ENCODE measurements at places on chromosomes 7 and 10.

GRCh38 chr10:69004821-69005220 lies 16.2 kb downstream of the KIFBP start:
- no peak for DNase-seq

DNA sequence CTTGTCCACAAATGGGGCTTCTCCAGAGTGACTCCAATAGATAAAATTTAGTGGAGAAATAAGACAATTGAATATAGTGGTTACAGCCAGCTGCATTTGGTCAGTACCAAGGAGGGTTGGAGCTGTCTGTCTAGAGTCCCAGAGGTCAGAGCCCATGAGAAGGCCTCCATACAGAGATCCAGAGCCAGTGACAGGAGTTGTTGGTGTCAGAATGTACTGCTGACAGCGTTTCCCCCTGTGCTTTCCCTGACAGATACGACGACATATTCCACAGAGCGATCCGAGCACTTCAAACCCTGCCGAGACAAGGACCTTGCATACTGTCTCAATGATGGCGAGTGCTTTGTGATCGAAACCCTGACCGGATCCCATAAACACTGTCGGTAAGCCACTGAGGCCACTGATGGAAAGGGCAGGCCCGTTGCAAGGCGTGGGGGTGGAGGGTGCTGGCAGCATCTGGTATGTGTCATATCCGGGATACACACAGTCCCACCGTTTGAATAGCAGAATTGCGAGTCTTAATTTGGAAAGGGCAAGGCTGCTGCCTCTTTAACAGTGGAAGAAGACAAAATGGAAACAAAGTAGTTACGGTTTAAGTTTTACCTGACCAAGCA lies 483.6 kb downstream of the NRG3 start:
- DNase-seq, result no peak

GRCh38 chr10:132443605-132443982 lies 46.6 kb downstream of the PWWP2B start:
- DNase-seq, result no peak

GRCh38 chr7:34181271-34181958 lies 276.1 kb downstream of the BMPER start:
- DNase-seq, result no peak

- DNase-seq, result no peak
These were observed 98.4 kb downstream of the VOPP1 start for GRCh38 chr7:55473932-55474331.

- no peak for DNase-seq
These were observed 180.9 kb downstream of the ANK3 start for GRCh38 chr10:60208676-60209269.

DNA sequence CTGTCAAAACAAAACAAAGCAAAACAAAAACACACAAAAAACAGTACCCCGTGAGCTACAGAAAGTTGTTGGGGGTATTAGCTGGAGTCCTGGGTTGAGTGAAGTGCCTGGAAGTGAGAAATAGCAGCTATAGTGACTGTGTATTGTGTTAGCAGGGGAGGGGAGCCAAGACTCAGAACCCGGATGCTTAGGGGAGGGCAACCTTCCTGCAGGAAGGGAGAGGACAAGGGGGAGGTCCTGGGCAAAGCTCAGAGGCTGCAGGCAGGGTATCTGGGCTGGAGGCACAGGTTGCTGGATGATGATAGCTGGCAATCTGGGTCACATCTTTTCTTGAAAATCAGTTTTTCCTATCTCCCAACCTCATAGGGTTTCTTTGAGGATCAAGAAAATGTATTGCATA lies 75.8 kb upstream of the PARD3 start:
- no peak for DNase-seq

GRCh38 chr7:66033471-66034385 lies 41.9 kb upstream of the ASL start:
- DNase-seq, result no peak

GRCh38 chr10:71774916-71775702 lies 1.8 kb upstream of the VSIR start:
- DNase-seq, result no peak

GRCh38 chr10:90167174-90168064 lies 466.0 kb downstream of the KIF20B start:
- no peak for DNase-seq

DNA sequence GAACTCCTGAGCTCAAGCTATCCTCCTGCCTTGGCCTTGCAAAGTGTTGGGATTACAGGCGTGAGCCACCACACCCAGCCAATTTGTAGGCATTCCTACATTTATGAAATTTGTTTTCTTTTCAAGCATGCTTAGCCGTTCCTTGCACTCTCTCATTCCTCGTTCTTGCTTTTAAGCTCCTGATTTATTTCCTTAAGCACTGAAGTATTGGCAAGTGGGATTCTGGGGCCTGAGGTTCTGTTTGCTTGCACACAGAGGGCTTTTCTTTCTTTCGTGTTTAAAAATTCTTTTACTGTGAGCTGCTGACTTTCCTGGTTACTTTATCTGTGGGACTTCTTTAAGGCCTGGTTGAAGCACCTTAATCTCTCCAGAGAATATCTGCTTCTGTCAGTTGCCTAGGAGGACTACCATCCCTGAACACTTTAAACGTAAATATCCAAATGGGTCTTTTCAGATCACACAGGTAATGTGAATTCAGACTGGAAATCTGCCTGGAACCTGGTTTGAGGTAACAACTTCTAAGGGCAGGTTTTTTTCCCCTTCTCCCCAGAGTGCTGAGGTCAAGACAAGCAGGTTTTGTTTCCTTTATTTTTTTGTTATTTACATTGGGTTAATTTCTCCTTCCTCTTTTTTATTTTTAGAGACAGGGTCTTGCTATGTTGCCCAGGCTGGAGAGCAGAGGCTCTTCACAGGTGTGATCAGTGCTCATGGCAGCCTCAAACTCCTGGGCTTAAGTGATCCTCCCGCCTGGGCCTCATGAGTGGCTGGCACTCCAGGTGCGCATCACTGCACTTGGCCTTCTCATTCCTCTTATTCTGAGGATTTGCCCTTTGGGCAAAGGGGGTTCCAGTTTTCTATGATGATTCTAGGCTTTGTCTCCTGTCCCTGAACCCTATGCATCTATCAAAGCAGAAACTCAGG lies 102.9 kb downstream of the PFKFB3 start:
- DNase-seq, result no peak

GRCh38 chr10:30219971-30220751 lies 128.9 kb downstream of the MTPAP start:
- no peak for DNase-seq

DNA sequence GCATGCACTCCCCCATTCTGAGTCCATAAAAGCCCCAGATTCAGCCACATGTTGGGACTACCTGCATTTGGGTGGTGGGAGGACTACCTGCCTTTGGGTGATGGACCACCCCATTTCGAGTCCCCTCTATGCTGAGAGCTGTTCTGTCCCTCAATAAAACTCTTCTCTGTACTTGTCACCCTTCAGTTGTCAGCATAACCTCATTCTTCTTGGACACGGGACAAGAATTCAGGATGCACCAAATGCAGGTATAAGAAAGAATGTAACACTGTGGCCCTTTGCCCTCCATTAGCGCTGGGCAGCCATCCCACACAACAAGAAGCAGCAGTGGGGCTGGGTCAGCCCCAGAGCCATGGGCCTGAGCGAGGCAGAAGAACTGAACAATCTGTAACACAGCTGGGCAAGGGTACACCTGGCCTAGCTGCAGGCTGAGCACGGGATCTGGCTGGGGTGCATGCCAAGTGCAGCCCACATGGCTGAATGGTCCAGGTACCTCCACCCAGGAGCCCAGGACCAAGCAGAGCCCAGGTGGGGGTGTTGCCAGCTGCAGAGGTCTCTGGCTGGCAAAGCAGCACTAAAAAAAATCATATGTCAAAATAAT lies 1344.3 kb upstream of the LRRTM3 start:
- no peak for DNase-seq

GRCh38 chr7:12524794-12525386 lies 45.6 kb upstream of the SCIN start:
- peak; percentile 49 for DNase-seq

DNA sequence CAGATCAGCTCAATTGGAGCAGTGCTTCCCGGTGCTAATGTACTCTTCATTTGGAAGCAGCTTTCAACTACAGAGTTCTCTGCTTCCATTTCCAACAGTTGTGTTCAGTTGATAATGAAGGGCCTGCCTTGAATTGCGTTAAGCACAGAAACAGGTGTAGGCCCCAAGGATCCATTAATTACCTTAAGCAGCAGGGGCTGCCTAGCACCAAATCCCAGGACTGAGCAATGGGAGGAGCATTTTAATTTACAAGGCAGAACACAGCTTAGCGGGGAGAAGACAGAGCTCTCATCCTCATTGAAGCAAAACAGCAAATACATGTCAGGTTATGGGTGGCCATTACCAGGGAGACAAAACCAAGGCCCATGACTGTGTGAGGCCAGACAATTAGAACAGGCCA lies 349.6 kb downstream of the TFEC start:
- no peak for DNase-seq

DNA sequence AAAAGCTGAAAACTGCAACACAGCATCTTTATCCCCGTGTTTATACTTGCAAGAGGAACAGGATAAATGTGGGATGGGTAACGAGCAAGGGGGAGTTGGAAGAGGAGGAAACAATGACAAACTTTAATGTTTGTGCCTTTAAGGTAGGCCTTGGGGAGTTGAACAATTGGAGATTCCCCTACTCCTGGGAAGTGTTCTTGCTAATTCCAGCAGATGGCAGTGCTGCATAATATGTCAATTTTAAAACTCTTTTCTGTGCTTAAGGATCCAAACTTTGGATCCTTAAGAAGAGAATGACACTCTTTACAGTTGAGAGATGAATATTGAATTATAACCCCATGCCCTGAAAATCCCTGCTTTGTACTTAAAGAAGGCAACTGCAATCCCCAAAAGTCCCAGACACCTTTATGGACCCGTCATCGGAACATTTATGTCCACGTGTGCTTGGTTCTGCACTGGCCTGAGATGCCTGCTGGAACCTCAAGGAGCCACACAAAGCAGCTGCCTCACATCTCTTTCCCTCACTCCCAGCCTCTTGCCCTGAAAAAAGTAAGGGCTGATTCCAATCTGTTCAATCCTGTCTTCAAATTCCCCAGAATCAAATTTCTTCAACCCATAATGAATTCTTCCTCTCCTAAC lies 12.0 kb downstream of the IFIT5 start:
- DNase-seq, result peak; percentile 16

DNA sequence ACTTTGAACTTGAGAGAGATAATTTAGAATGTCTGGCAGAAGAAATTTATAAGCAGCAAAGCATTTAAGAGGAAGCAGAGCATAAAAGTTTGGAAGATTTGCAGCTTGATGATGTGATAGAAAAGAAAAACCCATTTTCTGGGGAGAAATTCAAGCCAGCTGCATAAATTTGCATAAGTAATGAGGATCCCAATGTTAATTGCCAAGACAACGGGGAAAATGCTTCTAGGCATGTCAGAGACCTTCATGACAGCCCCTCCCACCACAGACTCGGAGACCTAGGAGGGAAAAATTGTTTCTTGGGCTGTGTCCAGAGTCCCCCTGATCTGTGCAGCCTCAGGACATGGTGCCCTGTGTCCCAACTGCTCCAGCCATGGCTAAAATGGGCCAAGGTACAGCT lies 263.6 kb upstream of the POT1 start:
- no peak for DNase-seq

GRCh38 chr10:21570761-21571521 lies 36.9 kb downstream of the MLLT10 start:
- DNase-seq, result no peak

DNA sequence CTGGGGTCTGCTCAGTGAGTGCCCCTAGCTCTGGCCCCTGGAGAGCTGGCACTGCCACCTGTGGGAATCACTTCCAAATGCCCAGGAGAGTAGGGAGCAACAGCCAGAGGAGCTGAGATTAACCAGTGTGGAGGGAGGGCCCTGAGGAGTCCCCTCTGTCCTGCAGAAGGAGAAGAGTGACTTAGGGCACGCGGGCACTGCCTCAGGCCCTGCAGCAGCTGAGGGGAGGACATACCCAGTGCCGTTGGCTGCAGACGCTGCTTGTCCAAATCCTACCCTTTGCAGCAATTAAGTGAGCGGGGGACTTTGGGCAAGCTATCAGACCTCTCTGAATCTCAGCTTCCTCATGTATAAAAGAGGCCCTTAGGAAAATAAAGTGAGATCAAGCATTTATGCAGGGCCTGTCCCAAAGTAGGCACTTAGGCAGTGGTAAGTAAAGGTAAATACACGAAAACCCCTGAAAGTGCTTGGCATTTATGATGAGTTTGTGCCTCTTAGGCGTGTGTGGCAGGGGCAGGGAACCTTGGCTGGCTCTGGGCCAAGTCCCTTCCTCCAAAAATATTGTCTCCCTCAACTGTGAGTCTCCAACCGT lies 16.9 kb downstream of the PRF1 start:
- DNase-seq, result no peak

GRCh38 chr10:84329196-84329611 lies 815 bp downstream of the CCSER2 start:
- peak; percentile 14 for DNase-seq

DNA sequence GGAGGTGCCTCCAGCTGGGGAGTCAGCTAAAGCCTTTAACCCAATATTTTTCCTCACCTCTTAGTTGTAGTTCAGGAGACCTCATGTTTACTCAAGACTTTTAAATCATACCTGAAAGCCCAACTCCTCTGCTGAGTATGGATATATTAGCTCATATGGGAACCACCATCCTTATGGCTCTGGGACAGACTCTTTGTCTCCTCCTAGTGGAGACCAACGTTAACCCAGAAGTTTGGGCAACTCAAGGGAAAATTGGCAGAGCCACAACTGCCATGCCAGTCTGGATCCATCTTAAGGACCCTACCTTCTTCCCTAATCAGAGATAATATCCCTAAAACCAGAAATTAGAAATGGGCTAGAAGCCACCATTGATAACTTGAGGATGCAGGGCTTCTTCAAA lies 80.8 kb downstream of the TMEM106B start:
- DNase-seq, result no peak

DNA sequence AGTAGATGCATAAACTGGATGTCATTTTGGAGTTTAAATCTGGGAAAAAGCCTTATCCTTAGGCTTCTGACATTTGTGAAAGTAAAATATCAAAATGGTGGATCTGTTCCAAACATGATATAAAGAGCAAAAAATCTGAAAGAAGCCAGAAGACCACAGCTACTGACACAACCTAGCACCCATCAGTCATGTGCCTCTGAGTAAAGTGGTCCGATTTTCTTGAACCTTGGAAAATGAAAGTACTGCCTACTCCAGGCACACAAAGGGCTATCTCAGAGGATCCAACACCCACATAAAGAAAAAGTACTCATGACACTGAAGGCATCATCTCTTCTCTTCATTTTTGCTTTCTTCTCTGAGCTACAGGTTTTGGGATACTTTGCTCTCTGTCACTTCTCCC lies 150.7 kb downstream of the KMT2E start:
- no peak for DNase-seq

GRCh38 chr7:18702071-18702829 lies 206.7 kb downstream of the HDAC9 start:
- no peak for DNase-seq
